Kidney glomerular epithelial cell (primary cell): ENCODE measurements at places on chromosomes 4 and X.

DNA sequence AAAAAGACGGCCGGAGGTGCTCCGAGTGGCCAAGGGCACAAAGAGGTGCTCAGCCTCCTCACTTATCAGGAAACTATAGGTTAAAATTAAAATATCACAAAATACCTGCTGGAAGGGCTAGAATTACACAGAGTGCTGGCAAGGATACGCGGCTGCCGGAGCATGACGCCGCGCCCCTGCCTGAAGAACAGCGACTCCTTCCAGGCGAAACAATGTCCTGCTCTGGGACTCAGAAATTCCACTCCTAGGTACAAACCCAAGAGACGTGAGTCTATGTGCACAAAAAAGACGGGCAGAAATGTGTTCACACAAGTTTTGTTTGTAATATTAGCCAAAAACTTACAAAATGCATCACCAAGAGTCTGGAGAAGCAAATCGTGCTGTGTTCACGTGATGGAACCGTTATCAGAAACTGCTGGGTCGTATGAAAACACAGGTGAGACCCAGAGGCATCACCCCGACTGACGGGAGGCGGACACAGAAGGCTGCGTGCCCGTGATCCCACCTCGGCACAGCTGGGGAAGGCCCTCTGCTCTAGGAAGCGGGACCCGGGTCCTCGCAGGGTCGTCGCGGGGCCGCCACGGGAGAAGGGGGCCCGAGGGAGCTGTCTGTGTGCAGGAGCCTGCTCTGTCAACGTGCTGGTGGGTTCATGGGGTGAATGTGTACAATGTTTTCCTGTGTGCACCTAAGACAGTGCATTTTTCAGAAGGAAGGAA, 27.6 kb downstream of the CTBP1 start:
- DNase-seq = no peak

GRCh38 chrX:49949961-49950360, 27.6 kb downstream of the CLCN5 start:
- no peak for DNase-seq

DNA sequence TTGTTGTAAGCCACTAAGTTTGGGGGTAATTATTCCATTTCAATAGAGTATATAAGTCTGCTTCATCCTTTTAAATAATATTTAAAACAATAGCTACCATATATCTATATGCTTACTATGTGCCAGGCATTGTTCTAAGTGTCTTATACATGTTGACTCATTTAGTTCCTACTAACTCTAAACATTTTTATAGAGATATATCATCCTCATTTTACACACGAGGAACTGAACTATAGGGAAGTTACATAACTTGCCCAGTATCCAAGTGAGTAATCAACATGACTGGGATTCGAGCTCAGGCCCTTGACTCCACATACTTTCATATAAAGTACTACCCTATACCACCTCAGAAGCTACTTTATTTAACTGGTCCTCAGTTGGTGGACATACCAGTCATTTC, 175.3 kb upstream of the RAI2 start:
- DNase-seq = no peak

- no peak for DNase-seq
Measured at GRCh38 chr4:8108261-8108660, 50.4 kb downstream of the ABLIM2 start.

- DNase-seq = no peak
Measured at GRCh38 chr4:188053302-188053701, 56.1 kb downstream of the TRIML2 start.

- DNase-seq = no peak
Measured at GRCh38 chr4:85637778-85638177, 162.8 kb downstream of the ARHGAP24 start.

DNA sequence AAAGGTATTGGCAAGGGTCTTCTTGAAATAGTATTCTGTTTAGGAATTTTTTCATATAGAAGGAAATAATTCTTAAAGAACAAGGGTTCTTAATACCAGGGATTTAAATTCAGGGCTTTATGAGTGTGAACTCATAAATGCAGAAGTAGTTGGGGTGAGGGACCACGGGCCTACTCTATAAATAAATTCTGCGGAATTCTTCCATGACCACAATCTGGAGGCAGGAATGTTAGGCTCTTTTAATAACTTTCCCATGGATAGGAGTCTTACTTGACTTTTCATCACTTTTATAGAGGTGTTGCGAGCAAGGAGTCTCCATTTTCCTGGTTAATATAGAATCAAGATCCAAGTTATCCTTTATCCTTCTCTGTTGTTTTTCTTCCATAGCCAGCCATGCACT, 76.7 kb upstream of the SLC4A4 start:
- DNase-seq = no peak

- DNase-seq = peak; percentile 54
Measured at GRCh38 chr4:74473155-74473811, 28.3 kb downstream of the AREG start.

DNA sequence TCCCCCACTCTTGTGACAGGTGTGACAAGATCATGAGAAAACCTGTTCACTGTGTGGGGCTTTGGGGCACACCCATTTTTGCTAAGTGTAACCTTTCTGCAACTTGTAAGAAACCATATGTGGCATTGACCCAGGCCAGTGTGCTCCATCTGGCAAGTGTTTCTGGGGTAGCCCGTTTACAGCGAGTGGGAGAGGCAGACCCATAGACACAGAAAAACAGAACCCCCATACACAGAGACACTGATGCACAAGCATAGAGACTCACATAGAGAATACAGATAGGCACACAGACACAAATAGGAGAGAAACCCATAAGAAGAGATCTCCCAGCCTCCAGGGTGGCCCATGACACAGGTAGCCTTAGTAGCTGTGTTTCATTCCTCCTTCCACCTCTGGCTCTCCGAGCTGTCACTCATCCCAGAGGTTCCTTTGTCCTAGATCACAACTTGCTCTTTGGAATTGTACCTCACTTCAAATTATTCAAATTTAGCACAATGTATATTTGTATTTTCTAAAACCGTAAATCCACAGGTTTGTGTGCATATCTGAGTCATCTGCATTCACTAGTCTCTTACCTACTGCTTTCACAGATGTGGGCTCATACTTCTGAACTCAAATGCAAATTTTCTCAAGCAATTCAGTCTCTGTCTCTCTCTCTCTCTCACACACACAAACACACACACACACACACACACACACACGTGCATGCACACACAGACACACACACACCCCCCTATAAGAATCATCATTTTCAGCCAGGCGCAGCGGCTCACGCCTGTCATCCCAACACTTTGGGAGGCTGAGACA, 114.4 kb downstream of the SH3KBP1 start:
- peak; percentile 15 for DNase-seq

DNA sequence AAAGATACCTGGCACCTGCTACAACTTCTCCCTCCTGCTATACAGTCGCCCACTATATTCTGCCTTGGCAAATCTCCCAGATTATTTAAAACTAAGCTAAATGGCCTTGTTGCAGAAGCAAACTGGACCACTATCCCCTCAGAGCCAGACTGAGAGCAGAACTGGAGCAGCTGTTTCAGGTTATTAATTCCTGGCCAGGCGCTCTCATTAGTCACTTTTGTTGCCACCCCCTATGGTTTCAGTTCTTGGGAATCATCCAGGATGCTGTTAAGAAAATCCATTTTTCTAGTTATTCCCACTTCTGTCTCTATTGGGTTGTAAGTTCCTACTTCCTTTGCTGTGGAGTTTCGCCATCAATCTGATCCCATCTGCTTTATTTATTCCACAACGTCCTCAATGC, 30.1 kb downstream of the ADGRA3 start:
- peak; percentile 15 for DNase-seq

DNA sequence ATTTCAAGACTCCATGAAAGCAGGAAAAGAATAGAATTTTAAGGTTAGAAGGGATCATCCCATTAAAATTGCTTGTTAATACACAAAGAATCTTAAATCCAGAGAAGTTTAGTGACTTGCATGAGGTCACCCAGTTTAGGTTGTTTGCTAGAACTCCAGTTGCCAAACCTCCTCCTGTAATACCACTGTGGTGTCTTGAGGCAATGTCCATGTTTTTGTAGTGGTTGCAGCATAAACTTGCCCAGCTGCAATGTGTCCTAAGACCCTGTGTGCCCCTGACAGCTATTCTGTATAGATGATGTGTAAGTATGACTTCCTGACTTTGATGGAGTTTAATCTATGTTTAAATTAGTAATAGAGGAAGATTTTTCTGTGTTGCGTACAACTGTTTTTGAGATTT, 6.3 kb downstream of the SFRP2 start:
- DNase-seq = no peak

DNA sequence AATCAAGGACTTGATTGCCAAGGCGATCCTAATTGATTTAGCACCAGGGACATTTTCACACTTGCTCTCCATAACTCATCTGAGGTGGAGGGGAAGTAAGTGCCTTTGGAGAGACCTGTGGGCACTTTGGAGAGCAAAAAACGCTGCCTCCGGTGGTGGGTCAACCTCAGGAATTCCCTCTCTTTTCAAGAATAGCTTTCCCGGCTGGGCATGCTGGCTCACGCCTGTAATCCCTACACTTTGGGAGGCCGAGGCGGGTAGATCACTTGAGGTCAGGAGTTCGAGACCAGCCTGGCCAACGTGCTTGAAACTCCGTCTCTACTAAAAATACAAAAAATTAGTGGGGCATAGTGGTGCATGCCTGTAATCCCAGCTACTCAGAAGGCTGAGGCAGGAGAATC, 49.2 kb downstream of the PRPS1 start:
- no peak for DNase-seq

DNA sequence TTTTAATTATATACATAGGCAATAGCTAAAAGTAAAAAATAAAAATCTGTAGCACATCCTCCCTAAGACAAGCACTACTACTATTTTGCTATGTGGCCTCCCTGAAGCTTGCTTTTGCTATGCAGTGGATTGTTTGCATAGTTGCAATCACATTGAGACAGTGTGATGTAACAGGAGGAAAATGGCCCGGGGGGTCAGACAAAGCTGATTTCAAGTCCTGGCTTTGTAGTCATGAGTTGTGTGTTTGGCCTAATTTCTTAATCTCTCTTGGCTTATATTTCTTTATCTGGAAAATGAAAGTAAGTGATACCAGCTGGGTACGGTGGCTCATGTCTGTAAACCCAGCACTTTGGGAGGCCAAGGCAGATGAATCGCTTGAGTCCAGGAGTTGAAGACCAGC, 166.6 kb downstream of the LHFPL1 start:
- DNase-seq = no peak

DNA sequence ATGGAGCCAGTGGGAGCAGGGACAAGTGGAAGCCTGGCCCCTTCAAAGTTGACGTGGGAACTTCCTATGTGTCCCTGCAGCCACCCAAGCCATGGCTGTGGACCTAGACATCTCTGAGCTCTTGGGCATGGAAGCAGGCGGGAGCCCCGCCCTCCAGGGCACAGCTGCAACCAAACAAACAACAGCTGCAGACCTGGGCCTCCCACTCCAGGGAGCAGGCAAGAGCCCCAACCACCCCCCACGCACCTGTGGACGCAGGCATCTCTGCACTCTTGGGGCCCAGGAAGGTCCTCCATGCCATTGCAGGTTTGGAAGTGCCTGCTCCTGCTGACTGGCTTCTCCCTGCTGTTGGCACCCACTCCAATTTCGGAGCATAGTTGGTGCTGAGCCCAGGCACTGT, 118.6 kb downstream of the ZMAT1 start:
- DNase-seq = no peak

DNA sequence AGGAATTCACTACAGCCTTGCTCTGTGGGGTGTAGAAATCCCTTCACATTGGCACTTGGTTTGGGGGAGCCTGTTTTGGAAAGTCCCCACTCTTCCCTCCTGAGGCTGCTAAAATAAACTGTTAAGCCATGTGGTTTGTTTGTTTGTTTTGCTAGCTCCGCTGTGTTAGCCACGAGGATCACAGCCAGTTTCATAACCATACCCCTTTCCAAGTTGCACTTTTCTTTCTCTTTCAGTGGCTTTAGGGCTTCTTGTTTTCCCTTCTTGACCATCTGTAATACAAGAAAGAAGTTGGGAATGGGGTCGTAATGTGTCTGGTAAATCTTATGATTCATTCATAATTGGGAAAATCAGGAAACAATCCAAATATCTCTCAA, 24.8 kb upstream of the UXT start:
- no peak for DNase-seq

DNA sequence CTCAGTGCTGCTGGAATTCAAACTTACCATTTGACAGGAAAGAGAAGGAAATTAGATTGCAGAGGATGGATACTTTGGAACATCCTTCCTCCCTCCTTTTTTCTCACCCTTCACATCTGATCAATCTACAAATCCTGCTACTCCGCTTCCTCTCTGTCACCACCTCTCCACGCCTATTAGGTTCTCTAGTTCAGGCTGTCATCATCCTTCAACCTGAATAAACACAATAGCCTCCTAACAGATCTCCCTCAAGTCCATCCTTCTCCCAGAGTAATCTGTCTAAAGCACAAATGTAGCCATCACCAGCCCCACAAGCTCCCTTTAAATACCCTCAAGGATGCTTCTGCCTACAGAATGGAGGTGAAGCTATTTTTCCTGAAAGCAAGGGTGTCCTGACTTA, 20.0 kb upstream of the SLAIN2 start:
- no peak for DNase-seq

DNA sequence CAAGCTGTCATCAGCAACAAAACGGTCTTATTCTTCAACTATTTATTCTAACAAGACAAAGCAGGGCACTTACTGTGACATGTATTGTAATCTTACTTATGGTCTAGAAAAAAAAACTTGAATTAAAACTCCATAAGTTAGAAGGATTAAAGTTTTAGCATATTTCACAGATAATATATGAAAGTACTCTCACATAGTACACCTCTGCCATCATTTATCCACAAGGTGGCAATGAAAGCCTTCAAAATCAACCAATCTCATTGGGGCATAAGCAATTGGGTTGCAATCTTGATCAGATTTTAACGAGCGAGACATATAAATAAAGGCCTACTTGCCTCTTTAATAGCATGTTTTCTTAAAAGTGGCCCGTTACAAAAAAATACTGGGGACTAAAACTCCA, 1382.9 kb downstream of the FAM133A start:
- DNase-seq = no peak

DNA sequence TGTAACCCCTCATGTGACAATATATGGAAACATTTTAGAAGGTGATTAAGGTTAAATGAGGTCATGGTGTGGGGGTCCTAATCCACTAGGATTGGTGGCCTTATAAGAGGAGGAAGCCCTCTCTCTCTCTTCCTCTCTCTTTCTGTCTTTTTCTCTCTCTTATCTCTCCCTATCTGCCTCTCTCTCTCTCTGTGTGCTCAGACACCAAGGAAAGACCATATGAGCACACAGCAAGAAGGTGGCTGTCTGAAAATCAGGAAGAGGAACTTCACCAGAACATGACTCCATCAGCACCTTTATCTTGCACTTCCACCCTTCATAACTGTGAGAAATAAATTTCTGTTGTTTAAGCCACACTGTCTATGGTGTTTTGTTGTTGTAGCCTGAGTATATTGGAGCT, 1472.2 kb downstream of the PCDH7 start:
- no peak for DNase-seq

- DNase-seq = no peak
Measured at GRCh38 chr4:4559596-4559995, 17.7 kb upstream of the STX18 start.

- DNase-seq = peak; percentile 43
Measured at GRCh38 chr4:155666344-155667221, at the start of gene GUCY1A1. TSS of gene GUCY1A1 (plus strand) at chr4:155666848. CDS start at chr4:155696868, 30,020 bp downstream.
